Fibroblast of skin of left quadriceps (primary cell): ENCODE measurements at places on chromosomes 6 and 20.

DNA sequence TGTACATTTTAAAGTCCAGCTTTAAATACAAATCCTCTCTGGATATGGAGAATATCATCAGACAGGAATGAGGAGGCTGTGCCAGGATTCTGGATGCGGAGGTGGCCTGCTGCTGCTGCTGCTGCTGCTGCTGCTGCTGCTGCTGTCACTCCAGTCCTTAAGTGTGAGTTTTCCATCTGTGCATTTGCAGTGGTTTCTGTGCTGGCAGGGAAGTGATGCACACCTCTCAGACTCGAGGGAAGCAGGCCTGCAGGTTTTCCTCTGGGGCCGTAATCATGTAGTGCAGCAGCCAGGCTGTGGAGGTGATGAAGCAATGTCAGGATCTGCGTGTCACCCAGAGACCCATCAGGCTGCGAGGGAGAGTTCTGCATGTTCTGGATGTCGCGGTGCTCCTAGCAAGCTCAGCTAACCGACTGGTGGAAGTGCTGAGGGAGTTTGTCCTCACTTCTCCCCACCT is 32.0 kb downstream of the CFAP61 start:
- DNase-seq = no peak

- DNase-seq = no peak
Observed at GRCh38 chr20:20796766-20797440, 84.5 kb upstream of the RALGAPA2 start.

DNA sequence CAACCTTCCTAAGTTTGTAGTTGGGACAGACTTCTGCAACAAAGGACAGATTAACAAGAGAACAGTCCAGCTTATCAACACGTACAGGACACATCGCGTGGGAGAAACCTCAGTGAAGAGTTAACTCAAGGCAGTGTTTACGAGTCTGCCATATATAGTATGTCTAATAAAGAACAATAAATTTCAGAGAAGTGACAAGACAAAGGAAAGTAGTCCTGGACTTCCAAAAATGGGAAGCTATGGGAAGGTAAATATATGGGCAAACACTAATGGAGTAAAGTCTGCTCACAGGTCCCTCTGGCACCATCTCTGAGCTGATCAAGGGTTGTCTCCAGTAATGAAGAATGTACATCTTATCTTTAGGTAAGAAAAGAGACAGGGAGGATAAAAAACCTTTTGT is 34.9 kb downstream of the GCM1 start:
- DNase-seq = no peak

DNA sequence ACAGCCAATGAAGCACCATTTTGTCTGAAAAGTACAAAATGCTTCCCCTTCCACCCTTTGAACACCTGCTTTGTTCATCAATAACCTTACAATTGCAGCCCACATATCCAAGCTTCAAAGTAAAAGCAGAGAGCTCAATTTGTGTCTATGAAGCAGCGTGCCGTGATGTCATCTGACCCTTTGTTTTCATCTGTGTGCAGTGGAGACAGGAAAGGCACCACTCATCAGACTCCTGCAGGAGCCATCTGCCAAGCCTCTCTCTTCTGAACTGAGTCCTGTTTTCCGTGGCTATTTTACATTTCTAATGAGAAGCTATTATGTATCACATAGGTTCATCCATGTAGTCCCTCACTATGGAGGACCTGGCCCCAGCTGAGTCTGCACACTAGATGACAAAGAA is 7.5 kb upstream of the LY86 start:
- DNase-seq = no peak

GRCh38 chr6:94785514-94785913 is 791.8 kb upstream of the MANEA start:
- no peak for DNase-seq

DNA sequence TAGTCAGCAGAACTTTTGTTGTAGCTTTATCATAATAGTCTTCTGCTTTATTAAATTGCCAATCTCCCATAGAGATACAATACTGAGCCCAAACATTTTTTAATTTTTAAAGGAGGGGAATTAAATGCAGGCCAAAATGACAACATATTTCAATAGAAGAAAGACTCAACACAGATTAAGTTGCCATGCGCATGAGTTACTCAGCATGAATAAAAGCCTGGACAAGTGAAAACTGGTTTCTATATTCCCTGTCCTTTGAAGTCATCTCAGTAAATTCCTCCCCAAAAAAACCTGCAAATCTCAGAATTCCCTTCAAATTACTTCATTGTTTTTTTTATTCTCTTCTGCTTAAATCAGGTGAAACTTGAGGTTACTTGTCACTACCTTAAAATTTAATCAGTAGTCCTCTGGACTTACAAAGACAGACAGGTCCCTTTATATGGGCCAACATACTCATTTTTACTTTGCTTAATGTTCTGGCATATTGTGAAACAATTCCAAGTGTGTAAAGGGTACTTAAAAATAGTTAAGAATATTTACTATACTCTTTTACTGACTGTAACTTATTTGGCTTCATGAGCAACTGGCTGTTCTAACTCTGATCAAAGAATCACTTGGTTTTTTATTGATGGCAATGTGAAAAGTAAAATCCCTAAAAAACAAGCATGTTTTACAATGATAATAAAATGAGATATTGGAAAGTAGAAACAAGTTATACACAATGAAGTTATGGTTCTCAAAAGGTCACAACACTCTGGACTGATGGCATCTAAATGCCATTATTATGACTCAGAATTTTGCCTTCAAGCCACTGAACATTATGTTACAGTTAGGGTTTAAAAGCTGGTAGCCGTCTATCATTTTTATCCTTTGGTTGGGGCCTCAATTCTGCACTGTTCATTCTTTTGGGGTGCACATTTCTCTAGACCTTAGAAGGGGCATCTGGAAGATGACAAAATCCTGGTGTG is 49.9 kb upstream of the COL21A1 start:
- DNase-seq = no peak

DNA sequence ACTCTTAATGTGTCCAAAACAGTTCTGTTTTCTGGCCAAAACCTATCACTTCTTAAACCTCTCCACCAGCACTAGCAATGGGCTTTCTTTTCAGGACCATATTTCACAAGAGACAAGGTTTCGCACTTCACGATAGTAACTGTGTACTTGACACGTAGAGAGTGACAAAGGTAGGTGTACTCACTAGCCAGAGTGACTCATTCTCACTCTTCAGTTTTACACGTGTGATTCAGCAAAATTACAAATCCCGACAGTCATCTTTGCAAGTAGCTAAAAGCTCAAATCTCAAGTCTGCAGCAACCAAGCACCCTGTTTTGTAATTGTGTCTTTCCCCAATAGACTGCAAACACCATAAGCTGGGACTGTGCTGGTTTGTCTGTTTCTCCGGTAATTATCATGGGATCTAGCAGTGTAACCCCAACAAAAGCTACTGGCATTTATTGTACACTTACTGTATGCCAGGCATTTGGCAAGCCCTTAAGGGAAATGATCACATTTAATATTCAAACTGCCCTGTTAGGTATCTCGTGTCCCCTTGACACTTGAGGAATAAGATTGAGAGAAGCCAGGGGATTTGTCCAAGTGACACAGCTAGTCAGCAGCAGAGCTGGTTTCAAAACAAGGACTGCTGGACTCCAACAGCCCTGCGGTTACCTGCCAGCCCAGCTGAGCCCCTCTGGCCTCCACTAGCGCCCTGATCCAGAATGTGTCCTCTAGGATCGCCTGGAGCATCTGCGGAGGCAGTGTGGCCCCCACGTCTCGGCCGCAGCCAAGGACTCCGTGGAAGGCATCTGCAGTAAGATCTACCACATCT is 9.9 kb downstream of the PCIF1 start:
- DNase-seq = no peak

GRCh38 chr20:59660471-59660870 is 56.1 kb downstream of the PHACTR3 start:
- DNase-seq = no peak

DNA sequence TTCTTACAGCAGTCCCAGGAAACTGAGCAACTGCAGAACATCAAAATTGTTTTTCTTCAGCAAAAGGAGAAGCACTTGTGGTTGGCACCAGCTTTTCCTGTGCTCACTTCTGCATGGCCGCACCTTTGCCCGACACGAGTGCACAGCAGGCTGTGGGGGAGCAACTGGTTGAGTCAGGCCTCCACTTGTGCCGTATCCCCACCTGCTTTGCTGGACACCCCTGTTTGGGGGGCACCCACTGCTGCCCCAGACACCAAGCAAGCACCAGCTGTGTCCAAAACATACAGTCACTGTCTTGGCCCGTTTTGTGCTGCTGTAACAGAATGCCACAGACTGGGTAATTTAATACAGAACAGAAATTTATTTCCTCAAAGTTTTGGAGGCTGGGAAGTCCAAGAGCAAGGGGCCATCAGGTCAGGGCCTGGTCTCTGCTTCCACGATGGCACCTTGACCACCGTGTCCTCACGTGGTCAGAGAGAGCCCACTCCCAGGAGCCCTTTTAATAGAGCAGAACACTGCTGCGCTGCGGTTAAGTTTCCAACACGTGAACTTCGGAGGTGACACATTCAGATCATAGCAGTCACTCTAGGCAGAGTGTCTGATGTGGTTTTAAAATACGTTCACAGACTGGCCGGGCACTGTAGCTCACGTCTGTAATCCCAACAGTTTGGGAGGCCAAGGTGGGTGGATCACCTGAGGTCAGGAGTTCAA is 8.7 kb upstream of the GMEB2 start:
- DNase-seq = no peak

DNA sequence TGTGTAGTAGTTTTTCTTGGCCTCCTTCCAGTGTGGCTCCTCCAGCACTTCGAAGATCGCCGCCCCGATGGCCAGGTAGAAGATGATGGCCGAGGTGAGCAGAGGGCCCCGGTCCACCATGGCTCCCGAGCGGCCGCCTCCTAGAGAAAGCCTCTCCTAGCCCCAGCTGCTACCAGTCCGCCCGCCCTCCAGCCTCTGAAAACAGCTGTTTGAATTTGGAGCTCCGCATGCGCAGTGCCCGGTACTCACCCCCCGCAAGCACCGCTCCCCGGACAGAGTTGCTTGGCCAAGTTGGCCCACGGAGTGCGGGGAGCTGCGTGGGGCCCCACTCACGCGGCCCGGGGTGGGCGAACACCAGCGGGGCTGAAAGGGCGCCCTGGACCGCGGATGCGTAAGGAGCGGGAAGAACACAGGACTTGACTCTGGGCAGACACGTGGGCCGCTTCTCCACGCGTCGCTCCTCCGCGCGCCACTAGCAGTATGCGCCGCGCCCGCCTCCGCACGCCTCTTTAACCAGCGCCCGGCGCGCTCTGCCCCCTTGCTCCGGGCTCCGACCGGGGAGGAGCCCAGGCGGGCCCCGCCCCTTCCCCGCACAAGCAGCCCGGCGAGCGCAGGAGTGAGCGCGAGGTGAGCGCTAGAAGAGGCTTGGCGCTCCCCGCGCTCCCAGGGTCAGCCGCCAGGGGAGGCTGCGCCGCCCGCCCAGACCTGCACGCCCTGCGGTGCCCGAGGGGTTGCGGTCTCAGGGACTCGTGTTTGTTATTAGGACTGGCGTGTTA is at the start of gene KCNK5:
Gene KCNK5 (minus strand): TSS at position 484 of the 776 bp plus-strand sequence. CDS start 364 bp downstream, at position 120.
- DNase-seq = no peak

- DNase-seq = no peak
Observed at GRCh38 chr6:56806368-56806767, 148.5 kb upstream of the BEND6 start.

DNA sequence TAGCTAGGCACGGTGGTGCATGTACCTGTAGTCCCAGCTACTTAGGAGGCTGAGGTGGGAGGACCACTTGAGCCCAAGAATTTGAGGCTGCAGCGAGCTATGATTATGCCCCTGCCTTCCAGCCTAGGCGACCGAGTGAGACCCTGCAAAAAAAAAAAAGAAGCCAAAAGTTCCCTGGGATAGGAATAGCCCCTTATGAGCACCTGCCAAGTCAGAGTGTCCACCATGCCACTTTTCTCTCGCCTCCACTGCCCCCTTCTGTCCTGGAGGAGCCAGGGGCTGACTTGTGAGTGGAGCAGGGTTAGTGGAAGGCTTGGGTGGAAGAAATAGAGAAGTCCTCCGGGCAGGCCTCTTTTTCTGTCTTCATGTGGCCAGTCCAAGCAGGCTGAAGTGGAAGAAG is 12.1 kb upstream of the DDX27 start:
- no peak for DNase-seq

- DNase-seq = no peak
Observed at GRCh38 chr6:34714663-34715062, 18.1 kb upstream of the ILRUN start.

DNA sequence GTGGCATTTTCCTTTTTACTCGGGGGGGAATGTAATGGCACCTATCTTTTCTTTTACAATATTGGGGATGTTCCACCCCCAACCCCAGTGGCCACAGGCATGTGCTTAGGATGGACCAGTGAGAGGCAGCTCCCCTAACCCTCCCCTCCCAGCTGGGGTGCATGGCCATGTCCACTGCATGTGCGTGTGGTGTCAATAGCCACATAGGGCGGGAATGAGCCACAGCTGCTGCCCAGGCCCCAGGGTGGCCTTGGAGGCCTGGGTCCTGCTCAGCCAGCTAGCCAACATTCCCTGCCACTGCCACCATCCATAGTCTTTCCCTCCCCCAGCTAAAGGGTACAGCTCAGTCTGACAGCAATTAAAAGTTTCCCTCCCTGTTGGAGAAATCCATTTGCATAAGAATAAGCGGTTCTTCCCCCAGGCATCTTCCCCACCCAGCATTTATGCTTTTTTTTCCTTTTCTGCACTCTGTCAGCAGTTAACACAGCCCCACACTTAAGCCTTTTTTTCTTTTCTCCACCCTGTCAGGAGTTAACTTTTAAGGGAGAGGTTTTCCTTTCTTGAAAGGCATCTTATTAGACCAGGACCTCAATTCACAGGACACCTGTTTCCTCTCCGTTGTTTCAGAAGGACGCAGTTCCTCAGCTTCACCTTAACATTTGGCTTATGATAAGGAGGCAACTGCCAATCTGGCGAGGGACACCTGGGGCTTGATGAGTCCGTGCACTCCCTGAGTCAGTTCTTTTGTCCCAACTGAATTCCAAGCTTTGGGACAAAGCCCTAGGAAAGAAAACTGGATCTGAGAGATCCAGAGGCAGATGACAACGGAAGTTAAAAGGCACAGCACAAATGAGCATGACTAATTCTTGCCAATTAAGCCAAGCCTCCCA is 121.4 kb downstream of the TPBG start:
- DNase-seq = no peak

- no peak for DNase-seq
Observed at GRCh38 chr20:52783769-52784168, 188.4 kb upstream of the TSHZ2 start.

DNA sequence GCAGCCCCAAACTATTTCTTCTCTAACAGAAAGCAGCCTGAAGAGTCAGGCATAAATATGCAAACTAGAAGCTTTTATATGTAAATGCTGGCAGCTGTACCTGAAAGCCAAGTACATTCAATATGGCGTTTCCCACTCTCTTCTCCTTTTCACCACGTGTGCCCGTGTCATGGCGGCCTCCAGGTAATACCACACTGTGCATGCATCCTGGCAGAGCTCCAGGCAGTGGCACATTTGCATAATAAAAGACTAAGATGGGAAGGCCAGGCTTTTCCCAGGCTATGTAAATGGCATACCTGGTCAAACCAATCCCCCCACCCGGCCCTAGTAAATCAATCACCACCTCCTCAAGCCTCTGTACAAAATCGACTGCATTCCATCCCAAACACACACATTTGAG is 120.6 kb downstream of the MMUT start:
- no peak for DNase-seq

GRCh38 chr6:47701363-47701762 is 3.0 kb downstream of the ADGRF4 start:
- no peak for DNase-seq
